Left renal pelvis (tissue), 4 donors: ENCODE measurements at places on chromosomes 7 and 10.

DNA sequence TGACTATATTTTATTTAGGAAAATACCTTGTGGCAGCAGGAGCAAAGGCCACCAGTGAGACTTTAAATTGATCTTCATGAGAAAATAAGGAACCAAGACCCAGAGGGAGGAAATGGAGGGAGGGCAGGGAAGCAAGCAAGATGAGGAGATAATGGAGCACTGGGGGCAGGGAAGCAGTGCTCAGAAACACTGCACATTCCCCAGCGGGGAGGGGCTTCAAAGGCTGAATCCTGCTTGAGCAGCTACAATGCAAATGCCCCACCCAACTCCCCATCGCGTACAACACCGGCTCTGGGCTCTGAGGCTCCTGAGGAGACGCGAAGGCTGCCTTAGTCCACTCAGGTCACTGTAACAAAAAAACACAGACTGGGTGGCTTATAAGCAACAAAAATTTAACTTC lies 503.8 kb downstream of the GRID1 start:
- no peak for DNase-seq

GRCh38 chr10:121662945-121663917 lies 65.0 kb upstream of the FGFR2 start:
- DNase-seq, result no peak

DNA sequence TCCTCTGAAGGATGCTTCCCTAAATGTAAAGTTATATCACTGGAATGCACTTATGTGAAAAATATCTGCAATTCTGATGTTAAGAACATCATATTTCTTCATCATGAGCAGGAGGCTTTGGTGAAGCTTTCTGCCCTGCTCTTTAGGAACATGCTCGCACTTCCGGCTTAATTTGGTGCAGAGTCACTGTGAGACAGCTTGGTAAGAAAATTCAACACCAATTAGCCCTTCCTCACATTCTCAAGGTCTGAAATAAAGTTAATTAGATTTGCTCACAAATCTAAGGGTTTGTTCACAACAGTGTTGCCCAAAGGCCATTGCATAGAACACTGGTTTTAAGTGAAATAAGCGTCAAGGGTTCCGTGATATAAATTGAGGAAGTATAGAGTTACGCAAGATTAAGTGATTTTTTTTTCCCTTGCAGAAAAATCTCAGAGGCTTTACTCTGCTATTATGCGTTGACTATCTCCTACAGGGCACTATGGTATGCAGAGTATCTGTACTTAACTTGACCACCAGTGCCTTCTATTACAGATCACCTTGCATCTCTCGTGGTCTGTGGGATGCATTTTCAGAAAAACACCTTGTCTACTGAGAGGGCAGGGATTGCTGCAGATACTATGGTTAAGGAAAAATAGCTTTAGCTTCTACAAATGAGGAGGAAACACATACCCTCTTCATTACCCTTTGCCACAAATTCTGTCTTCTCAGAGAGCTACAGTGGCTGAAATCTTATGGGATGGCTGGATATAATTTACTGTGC lies 953.9 kb downstream of the TYW1 start:
- no peak for DNase-seq

DNA sequence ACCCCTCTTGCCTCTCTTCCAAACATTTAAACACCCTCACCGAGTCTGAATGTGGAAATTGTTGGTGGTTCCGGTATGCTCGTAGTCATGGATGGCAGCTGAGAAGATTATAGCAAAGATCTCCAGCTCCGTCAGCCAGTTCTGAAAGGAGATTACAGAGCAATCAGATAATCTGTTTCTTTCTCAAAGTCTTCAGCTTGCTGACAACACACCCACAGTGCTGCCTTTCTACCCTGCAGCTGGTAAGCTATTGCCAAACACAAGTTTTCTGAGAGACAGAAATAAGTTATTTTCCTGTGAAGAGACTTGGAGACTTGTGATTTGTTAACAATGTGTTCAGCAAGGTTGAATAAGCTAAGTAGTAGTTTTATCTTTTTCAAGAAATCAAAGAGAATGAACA lies 163.6 kb downstream of the PPP1R17 start:
- DNase-seq, result no peak

- no peak for DNase-seq
These were observed 178.9 kb downstream of the GRID1 start for GRCh38 chr10:86187499-86188239.

DNA sequence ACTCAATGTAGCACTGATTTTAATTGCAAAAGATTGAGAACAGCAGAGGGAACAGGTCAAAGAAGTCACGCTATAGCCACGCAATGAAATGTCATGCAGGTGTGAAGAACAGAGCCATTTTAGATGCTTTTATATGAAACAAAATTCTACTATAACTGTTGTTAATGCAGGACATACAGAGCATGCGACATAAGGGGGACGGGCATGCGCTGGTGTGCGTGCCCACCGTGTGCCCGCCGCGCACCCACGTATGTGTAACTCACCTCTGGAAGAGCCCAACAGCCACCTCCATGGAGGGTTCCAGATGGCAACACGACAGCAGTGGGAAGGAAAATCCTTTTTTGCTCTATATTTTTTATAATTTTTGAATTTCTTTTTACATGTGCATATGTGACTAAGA lies 410.0 kb upstream of the RNF32 start:
- DNase-seq, result no peak

GRCh38 chr7:78770422-78771410 lies 682.8 kb downstream of the MAGI2 start:
- no peak for DNase-seq

DNA sequence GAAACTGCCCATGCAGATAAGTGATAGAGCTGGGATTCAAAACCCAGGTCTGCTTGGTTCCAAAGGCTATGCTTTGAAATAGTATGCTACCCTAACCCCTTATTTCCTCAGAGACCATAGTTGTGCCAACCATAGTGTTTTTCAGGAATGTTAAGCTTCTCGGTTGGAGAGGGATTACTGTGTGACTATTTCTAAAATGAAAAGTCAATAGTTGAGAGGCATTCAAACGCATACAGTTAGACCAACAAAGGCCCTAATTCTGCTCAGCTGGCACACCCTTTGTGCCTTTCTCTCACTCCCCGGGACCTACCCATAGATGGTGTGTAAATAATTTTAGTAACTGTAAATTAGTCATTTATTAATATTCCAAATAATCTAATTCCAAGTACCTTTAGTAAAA lies 64.6 kb upstream of the RNF148 start:
- no peak for DNase-seq

DNA sequence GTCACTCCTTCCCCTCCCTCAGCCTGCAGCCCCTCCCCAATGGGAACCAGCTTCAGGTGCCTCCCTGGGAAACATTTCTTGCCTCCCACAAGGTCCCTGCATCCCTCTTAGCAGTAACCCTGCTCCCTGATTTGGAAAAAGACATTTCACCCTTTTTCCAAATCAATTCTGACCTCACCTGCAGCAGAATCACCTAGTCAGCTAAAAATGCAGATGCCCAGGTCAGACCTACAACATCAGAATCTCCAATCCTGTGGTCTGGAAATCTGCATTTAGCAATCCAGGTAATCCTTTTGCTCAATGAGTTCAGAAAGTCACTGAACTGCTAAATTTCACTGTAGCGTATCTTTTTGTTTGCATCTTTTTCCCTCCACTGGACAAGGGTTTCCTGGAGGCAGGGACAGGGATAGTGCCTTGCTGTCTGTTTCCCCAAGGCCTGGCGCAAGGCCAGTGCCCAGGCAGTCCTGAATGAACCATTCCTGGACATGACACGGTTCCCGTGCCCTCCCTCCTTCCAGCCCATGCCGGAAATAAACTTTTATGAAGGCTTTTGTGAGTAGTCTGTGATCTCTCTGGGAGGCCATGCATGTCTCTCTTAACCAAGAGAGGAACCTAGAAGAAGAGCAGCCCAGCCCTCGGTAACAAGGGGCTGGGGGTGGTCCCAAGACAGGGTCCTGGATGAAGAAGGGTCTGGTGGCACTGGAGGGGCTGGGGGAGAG lies 44.0 kb downstream of the COL13A1 start:
- no peak for DNase-seq

DNA sequence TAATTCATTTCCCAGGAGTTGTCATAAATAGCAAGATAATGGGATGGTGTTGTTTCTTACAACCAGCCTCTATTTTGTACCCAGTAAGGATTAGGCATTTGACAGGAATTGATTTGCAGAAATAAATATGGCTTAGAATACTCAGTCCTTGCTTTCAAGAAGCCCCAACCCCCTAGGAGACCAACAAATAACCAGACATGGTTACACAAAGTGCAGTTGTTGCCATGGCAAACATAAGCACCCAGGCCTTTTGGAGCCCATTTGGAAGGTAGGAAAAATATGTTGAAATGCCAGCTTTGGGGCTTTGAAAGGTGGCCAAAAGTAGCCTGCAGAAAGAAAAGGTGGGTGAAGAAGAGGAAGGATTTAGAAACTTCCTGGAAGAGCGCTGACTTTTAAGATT lies 397.5 kb downstream of the CDC14C start:
- DNase-seq, result no peak

DNA sequence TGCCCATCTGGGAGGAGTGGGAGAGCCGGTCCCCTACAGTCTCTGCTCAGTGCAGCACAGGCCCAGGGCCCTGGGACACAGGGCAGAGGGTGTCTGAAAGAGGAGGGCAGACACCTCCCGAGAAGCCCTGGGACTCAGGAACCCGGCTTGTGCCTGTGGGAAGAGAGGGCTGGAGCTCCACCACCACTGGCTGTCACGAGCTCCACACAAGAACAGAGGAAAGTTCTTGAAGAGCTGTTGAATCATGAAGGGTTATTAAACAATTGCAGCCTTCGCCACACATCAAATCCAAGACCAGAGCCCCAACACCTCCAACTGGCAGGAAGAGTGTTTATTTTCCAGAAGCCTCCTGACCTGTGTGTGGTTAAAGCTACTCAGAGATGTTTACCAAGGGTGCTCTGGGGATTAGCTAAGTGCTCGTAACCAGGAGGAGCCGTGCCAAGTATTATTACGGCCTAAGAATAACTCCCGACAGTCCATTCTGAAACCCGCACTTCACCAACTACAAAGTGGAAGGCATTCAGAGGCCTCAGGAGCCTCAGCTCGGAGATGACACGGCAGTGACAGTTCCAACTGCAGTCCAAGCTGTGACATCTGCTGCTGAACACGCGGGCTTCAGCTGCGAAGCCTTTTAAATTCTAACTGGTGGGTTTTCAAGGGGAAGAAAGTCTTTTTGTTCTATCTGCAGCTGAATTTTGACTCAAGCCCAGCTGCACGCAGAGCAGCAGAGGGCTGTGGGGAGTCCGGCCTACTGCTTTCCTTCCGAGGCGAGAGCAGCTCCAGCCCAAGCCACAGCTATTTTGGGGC lies 75.1 kb downstream of the MAD1L1 start:
- DNase-seq, result no peak

GRCh38 chr10:118337356-118337755 lies 4.8 kb downstream of the FAM204A start:
- no peak for DNase-seq

DNA sequence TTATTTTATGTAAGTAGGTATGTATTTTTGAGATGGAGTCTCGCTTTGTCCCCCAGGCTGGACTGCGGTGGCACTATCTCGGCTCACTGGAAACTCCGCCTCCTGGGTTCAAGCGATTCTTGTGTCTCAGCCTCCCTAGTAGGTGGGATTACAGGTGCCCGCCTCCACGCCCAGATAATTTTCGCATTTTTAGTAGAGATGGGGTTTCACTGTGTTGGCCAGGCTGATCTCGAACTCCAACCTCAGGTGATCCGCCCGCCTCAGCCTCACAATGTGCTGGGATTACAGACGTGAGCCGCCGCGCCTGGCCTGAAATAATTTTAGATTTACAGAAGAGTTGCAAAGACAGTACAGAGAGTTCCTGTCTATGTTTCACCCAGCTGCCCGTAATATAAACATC lies 37.5 kb downstream of the PFKFB3 start:
- no peak for DNase-seq

- DNase-seq, result no peak
These were observed 32.2 kb downstream of the FOXL3 start for GRCh38 chr7:322111-322671.

DNA sequence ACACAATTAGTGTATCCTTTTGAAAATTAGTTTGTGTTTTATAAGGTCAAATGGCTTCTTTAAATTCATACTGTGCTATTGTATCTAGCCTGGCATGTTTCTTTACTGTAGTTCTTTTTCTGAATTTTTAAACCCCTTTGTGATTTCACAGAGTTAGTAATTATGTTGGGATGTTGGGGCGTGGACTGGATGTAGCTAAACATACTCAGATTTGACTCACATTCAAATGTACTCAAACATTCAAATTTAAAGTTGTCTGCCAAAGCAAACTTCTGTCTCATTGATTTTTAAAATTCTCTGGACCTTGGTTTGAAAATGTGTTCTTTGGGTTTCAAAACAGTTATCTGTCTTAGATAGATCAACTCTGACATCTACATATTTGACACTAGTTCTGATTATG lies 7.2 kb upstream of the NRP1 start:
- no peak for DNase-seq

DNA sequence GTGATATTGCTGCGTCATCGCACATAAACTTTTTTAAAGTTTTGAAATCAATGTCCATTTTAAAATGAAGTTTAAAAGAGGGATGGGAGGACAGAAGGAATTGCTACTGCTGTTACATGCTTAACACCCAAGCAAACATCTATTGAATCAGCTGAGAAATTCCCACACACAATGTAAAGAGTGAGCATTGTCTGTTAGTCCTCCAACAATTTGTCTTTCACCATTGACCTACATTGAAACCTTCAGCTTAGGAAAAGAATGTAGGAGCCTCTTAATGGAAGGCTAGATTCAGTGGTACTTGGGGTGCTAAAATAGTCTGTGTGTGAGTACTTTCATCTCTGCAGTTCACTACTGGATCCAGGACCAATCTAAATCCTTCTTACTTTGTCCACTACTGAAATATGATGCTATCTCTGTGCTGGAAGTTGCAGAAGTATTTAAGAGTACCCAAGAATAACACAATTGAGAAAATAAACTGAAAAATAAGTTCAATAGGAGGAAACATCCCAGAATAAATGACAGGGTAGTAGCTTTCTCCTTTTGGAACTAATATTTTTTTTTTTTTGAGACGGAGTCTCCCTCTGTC lies 23.8 kb upstream of the FBXW4 start:
- no peak for DNase-seq

GRCh38 chr10:120802935-120803334 lies 48.2 kb upstream of the WDR11 start:
- no peak for DNase-seq

DNA sequence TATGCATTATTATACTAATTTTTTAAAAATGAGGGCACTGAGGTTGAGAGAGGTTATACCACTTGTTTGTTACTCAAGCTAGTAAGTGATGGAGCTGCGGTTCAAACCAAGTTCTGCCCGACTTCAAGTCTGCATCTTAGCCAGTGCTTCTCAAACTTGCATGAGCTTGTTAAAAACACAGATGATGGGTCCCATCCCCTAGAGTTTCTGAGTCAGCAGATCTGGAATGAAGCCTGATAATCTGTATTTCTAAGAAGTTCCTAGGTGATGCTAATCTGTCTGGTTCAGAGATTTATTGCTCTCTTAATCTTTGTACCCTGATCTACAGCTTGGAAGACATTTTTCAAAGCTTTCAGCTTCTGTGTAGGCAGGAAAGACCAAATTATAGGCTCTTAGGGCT lies 67.7 kb upstream of the CC2D2B start:
- no peak for DNase-seq

- DNase-seq, result no peak
These were observed 8.1 kb downstream of the TRIM8 start for GRCh38 chr10:102652170-102652916.
